AG04449 (cell line): ENCODE measurements at places on chromosomes 2 and 18.

GRCh38 chr18:28637897-28638296, 461.0 kb upstream of the CDH2 start:
- DNase-seq = no peak

DNA sequence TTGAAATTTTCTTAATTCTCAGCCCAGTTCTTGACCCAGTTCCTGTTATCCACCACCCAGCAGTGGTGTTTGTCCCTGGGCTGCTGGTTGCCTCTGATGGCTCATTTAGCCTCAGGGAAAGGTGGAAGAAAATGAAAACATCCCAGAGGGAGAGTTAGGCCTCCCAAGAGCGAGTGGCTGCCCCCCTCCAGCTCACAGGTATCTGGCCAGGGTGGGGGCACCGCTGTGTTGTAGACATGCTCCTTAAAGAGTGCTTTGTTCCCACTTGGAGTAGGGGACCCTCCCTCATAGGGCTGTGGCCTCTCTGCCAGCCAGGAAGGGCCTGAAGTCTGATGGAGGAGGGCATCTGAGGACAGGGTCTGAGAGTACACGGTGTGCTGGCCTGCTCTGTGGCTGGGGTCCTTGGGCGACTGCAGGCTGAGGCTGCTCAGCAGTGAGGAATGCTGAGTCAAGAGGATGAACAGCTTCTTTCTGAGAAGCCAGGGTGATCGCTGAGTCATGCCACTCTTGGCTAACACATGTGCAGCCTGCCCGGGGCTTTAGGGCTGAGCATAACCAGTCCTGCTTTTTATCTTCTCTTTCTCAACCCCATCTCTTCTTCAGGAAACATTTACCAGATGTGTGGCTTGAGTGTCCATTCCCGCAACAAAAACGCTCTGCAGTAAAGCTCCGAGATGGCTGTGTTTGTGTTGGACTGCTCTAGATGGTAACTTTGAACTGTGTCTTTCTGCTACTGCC, 72.3 kb downstream of the IL1R2 start:
- peak; percentile 95 for DNase-seq

DNA sequence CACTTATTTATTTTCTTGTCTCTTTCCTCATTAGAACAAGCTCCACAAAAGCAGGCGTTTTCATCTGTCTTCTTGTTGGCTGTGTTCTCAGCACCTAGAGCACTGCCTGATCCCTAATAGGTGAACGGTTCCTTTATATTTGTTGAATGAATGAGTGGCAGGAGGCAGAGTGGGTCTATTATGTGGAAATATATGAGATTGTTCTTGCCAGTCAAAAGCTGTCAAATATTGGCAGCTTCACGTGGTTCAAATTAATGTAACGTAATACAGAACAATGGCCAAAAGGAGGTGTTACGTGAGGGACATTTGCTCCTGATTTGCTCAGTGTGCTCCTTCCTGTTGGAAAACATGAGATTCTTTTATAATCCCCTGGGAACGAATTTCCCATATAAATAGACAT, 8.5 kb upstream of the ARHGAP25 start:
- DNase-seq = no peak

DNA sequence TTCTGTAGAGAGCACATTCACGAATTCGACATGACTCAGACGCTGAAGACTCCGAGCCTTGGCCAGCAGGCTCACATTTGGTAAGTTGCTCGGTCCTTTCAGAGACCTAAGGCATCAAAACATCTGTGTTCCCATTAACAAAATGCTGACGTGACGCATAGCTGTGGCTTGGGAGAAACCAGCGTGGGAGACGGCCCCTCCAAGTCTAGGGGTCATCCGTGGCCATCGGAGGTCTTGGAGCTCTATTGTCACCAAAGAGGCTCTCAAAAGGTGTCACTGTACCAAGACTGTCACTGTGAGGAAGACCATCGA, 14.9 kb downstream of the FBLN7 start:
- DNase-seq = no peak

DNA sequence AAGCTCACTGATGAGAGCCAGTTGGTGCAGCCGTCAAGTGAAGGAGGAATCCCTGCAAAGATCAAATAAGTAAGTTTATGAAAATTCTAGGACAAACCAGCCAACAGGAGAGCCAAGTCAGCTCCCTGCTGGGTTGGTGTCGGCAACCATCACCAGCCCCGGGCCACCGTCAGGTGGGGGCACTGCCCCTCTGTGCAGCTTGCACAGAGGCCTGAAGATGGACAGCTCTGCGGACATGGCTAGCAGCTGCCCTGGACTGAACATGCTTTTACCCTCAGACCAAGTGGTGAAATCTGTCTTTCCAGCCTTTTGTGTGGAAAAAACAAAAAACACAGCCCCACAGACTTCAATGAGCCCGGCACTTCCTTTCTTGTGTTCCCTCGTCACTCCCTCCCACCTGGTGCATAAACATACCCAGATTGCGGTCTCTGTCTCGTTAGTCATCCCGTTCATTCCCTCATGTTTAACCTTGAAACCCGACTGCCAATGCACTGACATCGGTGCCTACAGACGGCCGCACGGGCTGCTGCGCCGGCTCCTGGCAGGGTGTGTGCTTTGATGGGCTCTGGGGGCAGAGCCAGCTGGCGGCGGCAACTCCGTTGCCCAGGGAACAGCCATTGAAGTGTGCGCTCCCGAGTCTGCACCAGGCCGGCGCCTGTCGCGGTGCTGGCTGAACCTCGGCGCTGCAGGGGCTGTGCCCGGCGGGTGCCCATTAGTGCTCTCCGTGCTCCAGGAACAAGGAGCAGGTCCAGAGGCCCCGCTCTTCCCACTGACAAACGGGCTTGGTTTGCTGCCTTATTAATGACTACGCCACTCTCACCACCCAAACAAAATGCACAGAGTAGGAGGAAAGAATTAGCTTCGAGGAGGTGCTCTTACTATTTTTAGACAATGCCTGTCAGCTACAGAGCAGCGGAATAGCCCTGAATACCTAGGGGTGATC, 95.3 kb downstream of the EIPR1 start:
- no peak for DNase-seq

DNA sequence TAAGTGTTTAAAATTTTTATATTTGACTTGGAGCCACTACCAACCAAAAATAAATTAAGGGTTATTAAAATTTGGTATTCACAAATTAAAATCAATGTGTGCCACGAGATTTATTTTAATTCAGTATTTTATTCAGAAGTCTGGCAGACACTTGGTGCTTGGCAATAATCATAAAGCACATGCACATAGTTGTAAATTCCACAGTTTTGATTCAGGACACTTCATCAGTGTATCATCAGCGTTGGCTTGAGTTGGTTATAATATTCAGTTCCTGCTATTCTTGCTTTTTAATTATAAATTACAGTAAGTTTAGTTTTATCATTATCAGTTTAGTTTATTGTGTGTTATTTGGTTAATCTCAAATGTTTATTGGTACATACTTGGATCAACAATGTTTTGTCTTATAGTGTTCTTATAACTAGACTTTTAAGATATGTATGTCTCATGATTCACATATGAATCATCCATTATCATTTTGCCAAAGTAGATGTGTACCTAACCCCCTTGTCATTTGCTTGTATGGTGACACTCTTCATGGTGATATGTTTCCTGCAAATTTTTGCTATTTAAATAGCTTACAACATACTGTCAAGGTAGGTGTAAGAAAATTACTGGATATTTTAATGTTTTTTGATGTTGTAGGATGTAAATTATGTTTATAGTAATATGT, 237.9 kb downstream of the BABAM2 start:
- no peak for DNase-seq

GRCh38 chr2:127194447-127194846, 25.7 kb downstream of the CYP27C1 start:
- DNase-seq = no peak

GRCh38 chr2:10924441-10924840, 12.7 kb downstream of the KCNF1 start:
- no peak for DNase-seq

DNA sequence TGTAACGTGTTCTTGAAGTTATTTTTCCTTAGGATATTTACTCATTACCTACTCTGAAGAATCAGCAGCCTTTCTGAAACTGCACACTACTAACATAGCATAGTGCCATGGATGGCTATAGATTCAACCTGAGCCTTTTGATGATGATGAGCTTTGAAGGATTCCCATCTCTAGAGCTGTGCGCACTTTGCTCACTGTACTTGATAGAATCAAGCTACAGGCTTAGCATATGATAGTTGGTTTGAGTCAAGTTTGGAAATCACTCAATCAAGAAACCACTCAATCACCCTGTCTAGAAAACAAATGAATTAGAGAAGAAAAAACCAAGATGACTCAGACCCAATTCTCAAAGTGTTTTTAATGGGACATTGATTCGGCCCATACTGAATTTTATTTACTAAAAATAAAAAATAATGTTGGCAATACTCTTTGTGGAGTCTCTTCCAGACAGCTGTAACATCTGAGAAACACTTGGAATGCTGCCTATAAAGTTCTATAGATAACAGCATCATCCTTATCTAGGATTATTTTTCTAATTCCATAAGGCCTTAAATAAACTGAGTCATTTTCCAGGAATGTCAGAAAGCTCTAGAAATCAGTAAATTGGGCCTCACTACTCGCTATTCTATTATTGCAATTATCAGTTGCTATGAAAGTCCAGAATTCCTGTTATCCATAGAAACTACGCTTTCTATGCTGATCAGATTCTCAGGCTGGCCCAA, 259.0 kb upstream of the ERBB4 start:
- peak; percentile 14 for DNase-seq

GRCh38 chr18:23369266-23369665, 83.8 kb upstream of the RIOK3 start:
- DNase-seq = no peak

GRCh38 chr2:143401861-143402260, 272.6 kb downstream of the ARHGAP15 start:
- no peak for DNase-seq

GRCh38 chr18:14999085-14999975, 251.4 kb downstream of the ANKRD30B start:
- no peak for DNase-seq

DNA sequence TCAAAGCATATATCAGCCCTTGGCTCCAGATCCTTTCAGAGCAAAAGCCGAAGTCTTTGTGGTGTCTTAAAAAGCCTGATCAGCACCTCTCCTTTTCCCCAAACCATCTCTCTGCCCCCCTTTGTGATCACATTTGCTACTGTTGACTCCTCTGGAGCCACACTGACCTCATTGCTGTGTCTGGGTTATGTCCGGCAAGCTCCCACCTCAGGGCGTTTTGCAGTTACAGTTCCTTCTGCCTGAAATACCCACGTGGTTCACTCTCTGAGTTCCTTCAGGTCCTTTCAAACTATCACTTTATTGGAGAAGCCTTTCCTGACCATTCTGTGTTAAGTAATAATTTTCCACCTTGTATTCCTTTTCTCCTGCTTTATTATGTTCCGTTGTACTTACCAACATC, 11.8 kb downstream of the C2orf69 start:
- DNase-seq = no peak

GRCh38 chr2:49351560-49351959, 197.2 kb upstream of the FSHR start:
- no peak for DNase-seq
